Smooth muscle cell of bladder (primary cell): ENCODE measurements at places on chromosomes 5 and 9. TPM values are rescaled to one million over a fixed set of nuclear protein-coding genes. Genes with fewer than 3 reads are reported as not detected.

Gene CATSPER3
- 0.09 and 0.14 TPM in 2 replicates for total RNA-seq

Gene MYMK
- total RNA-seq: not detected in 2 replicates

Gene ZDHHC11B
- total RNA-seq: under 0.01 and 0.09 TPM in 2 replicates

Gene SNCB
- total RNA-seq: 0.18 TPM in 1 of 2 replicates, not detected in the other

Gene NEURL1B
- total RNA-seq: 0.71 and 0.74 TPM in 2 replicates

Gene MTREX
- 71.0 and 88.0 TPM in 2 replicates for total RNA-seq

Gene SLC1A3
- total RNA-seq: 1.1 and 3.5 TPM in 2 replicates

Gene MARCHF11
- total RNA-seq: not detected in 2 replicates

Gene OR1J2
- 0.14 TPM in 1 of 2 replicates, not detected in the other for total RNA-seq
